ENCODE measurements at places on chromosomes 2 and 18.
A peak's percentile ranks its signal among the peaks of the same experiment; 100 is the strongest.

GRCh38 chr2:213224366-213224765 is 59.9 kb upstream of the SPAG16 start:
- no peak for DNase-seq

DNA sequence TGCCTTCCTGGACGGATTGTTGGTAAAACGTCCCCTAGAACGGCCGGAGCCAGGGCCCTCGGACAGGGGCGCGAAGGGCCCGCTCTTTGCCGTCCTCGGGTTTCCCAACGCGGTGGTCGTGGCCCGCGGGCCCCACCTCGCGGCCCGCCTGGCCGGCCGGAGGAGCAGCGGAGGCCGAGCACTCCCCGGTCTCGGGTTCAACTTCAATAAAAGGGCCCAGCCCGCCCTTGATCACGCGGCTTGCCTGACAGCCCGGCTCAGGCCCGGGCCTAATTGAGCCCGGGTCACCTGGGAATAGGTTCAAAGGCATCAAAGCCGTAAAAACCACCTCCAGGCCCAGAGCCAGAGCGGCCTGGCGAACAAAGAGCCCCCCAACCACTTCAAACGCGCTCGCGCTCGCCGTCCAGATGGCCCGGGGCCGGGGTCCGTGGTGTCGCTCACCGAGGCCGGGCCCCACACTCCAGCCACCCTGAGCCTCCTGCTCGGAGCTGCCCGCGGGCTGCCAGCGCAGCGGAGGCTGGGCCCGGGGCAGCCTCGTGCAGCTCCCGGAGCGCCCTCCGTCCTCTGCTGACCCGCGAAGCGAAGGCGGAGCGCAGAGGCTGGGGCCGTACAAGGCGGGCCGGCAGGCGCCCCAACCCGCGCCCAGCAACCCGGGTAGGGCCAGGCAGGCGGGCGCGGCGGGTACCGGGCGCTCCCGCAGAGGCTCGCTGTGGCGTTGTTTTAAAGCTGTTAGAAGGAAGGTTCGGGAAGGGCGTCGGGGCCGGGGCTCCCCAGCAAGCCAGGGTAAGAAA is 1.1 kb upstream of the TWIST2 start:
- peak; percentile 55 for DNase-seq

DNA sequence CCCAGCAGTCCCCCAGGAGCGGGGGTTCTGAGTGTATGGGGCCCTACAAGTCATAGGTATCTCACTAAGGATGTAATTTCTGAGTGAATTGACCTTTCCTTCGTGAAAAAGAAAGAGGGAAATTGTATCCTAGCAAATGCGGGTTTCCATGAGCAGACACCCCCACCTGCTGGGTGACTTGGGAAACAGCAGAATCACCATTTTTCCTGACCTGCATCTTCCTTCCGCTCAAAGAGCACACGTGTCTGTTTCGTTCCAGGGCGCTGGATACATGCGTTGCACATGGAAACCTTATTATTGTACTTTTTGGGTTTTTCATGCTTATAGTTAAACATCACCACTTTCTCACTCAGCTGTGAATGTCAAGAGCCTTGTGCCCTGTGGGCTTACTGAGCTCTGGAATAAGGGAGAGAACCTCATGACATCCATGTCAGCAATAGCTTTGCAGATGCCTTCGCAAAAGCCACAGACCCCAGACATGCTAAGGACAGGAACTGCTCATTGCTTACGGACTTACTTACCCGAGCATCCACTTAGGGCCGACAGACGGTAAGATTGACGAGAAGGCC is 132.8 kb downstream of the TPO start:
- peak; percentile 46 for DNase-seq

DNA sequence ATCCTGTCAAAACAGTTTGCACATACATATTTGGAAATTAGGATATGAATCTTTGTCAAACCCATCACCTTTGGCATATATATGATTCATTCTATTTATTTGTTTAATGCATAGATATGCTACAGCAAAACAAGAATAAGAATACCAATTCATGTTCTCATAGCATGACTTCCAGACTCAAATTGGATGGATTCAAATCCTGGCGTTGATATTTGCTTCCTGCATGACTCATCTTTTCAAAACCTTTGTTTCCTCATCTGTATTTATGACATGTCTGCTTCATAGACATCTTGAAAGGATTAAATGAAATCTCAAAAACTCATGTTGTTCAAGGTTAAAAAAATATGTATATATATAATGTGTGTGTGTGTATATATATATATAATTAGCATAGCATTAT is 261.3 kb downstream of the MBD5 start:
- DNase-seq: no peak

- DNase-seq: no peak
Observed at GRCh38 chr18:23226391-23226790, 91.1 kb downstream of the CABLES1 start.

- DNase-seq: no peak
Observed at GRCh38 chr2:43360137-43360536, 133.7 kb upstream of the ZFP36L2 start.

GRCh38 chr2:80326214-80326613 is 21.7 kb upstream of the LRRTM1 start:
- DNase-seq: no peak

DNA sequence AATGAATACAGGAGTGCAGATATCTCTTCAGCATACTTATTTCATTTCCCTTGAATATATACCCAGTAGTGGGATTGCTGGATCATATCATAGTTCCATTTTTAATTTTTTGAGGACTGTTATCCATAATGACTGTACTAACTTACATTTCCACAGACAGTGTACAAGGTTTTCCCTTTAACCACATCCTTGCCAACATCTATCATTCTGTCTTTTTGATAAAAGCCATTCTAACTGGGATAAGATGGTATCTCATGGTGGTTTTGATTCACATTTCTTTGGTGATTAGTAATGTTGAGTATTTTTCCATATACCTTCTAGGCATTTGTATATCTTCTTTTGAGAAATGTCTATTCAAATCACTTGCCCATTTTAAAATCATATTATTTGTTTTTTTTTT is 325.2 kb downstream of the CYP26B1 start:
- DNase-seq: no peak
